ENCODE measurements at places on chromosomes 12 and 14.

- DNase-seq = no peak
These were observed 75.9 kb downstream of the CCDC60 start for GRCh38 chr12:119410396-119410795.

DNA sequence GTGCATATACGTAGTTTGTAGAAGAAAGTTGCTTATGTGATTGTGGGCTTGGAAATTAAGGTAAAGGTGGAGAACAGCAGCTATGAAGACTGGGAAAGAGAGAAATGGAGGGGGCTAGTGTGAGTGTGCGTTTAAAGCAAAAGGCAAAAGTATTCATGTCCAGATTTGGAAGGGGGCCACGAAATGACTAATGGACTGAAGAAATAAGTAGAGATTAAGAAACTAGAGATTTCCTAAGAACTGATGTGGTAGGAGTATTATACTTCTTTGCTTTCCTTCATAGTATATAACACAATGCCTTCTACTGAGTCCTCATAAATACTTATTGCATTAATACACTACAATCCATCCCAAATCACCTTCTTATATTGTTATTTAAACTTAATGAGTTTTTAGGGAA is 298.6 kb upstream of the NOVA1 start:
- DNase-seq = no peak

GRCh38 chr12:68617160-68617926 is 6.6 kb downstream of the RAP1B start:
- DNase-seq = no peak

DNA sequence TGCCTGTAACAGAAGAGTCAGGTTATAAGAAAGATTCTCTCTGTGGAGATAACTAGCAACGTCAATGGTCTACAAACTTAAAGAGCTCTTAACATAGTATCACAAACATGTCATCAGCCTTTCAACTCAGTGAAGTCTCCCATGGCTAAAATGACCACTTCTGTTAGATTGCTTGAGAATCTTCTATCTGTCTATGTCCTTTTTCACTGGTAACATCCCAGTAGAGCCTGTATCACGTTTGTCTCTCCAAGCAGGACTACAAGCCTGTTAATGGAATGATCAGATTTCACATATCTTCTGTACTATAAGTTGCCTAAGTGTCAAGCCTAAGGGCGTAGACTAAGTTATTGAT is 50.7 kb downstream of the SLC2A13 start:
- no peak for DNase-seq

DNA sequence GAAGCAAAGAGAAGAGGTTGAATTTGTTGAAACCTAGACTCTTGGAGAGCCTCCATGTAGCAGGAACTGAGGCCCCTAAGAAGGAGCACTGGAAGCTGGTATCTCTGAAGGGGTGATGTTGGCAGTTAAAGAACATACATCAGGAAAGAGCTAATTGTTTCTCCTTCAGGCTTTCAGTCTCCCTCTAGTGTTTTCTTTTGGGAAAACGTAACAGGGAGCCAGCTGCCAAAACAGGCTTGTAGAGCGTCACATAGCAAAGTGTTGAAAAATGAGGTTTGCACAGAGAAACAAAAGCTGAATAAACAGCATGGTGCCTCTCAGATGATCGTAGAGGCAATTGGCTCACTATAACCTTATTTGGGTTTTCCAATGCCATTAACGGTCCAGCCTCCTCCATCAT is 46.9 kb upstream of the CAND1 start:
- no peak for DNase-seq

GRCh38 chr12:124938108-124938507 is 23.7 kb upstream of the UBC start:
- DNase-seq = no peak

DNA sequence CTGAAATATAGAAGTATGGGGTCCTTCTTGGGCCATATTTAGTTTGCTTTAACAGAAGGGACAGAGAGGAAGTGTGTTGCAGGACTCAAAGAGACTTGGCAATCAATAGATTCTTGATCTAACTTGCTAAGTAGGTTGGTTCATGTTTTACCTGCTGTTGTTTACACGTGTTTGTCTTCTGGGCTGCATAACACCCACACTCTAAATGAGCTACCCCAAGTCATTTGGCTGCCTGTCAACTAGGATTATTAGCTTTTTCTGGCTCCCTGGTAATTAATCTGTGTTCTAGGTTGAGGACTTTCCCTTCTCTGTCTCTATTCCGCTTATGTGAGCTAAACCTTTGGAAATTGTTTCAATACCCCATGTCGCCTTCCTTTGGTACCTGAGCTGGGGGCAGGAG is 10.1 kb upstream of the TBPL2 start:
- no peak for DNase-seq

DNA sequence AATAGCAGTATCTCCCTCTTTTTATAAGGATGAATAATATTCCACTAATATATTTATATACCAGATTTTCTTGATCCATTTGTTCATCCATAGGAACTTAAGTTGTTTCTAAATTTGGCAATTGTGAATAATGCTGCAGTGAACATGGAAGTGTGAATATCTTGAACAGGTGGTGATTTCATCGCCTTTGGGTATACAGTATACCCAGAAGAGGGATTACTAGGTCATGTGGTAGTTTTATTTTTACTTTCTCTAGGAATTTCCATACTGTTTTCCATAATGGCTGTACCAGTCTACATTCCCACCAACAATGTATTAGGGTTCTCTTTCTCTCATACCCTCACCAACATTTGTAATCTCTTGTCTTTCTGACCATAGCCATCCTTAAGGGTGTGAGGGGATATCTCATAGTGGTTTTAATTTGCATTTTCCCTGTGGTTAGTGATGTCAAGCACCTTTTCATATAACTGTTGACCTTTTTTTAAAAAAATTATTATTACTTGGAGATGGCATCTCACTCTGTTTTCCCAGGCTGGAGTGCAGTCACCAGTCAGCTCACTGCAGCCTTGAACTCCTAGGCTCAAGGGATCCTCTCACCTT is 20.5 kb downstream of the PPHLN1 start:
- no peak for DNase-seq

- DNase-seq = no peak
These were observed 474.8 kb downstream of the NRXN3 start for GRCh38 chr14:78644824-78645559.

DNA sequence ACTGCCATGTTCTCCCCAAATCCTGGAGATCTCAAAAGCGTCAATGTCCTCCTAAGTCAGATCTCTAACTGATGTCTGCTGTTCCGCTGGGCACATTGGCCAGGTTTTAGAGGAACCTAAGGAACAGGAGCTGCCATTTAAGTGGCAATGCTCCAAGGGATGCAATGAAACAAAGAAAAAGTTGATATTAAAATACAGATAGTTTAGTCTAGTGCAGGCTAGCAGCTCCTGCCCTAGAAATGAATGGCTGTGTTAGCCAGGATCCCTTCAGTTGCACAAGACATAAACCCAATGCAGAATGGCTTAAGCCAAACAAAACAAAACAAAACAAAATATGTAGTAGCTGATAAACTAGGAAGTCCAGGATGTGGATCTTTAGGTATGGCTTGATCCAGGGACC is 144.1 kb downstream of the HMGA2 start:
- no peak for DNase-seq

DNA sequence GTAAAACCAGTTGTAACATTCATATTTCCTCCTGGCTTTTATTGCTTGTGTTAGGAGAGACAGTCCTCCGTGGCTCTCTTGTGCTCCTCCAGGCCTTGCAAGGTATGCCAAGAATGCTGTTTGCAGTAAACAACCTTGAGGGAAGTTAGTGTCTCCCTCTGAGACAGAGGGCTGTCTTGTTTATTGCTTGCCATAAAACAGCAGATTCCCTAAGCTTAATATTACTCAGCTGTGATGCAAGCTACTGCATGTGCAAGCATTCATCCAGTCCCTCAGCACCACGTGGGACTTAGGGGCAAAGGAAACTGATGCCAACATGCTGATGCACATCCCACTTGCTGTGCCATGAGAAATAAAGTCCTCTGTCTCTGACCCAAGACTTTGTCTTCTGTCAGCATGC is 6.6 kb downstream of the POMT2 start:
- no peak for DNase-seq

- DNase-seq = no peak
These were observed 101.5 kb downstream of the KIF26A start for GRCh38 chr14:104239861-104240301.

- DNase-seq = no peak
These were observed 25.9 kb downstream of the NOC4L start for GRCh38 chr12:132170094-132170636.

DNA sequence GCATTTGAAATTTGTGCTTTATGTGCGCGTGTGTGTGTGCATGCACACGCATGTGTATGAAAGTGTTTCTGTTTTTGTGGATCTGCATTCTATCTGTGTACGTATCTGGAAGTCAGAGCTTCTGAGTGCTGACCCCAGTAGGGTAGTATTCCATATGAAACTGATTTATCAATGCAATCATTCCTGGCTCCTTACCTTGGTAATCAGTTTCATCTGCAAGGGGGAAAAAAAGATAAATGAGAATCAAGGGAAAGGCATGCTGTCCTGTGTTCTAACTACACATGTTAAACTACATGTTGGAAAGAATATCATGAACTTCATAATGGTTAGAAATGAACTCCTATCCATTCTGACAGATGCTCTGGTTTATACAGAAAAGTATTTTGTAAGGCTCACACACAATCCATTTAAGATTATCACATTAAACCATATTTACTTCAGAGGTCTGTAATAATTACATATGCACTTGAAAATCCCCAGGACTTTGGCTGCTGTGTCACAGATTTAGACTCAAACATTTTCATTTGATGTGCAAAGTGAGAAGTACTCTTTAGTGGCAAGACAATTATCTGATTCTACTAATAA is 276.1 kb upstream of the LMO3 start:
- no peak for DNase-seq

DNA sequence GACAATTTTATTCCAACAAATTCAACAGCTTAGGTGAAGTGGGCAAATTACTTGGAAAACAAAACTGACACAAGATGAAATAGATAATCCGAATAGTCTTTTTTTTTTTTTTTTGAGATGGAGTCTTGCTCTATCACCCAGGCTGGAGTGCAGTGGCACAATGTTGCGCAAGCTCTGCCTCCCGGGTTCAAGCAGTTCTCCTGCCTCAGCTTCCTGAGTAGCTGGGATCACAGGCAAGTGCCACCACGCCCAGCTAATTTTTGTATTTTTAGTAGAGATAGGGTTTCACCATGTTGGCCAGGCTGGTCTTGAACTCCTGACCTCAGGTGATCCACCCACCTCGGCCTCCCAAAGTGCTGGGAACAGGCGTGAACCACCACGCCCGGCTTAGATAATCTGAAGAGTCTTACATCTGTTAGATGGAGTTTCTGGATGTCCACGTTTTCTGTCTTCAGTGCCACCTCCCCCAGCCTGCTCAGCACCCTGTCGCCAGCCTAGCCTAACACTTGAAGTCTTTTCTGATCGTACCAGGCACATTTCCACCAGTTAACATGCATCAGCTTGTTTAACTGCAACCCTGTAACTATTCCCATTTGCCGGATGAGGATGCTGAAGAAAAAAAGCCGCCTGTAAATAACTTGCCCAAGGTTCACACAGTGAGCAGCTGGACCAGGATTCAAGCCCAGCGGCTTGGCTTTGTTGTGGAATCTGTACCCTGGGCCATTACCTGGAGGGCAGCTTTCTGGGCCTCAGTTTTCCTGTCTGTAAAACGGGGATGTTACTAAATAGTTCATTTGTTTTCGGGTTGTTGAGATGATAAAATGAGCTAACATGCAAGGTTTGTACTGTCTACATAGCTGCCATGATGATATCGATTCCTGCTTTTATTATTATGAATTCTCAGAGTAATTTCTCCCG is 26.4 kb downstream of the FBRSL1 start:
- no peak for DNase-seq

- no peak for DNase-seq
These were observed 115.5 kb downstream of the DHRS2 start for GRCh38 chr14:23751616-23752015.

DNA sequence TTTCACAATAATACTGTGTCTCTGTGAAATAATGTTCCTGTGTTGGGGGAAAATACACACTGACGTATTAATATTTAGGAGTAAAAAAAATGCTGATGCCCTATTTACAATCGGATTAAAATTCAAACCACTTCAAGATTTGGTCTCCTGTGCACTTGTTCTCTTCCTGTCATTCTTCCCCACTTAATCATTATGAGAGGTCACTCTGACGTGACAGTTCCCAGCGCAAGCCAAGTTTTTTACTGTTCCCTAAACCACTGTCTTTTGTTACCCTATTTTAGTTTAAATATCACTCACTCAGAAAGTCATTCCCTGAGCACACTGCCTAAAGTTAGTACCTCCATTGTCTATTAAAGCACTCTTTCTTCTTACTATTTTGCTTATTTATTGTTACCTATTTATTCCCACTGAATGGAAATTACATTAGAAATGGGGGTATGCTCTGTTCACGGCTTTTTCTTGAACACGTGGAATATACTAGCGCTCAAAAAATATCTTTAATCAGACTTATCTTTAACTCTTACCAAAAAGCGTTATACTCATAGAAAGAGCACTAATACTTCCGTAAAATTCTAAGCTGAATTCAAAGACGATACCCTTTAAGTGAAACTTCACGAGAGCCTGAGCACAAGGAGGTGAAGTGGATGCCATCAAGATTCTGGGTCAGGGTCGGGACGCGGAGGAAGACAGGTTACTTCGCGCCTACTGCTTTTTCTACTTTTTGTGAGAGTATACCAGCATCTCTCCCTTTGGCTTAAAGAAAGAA is 670 bp upstream of the PSMA3 start:
- DNase-seq = no peak

DNA sequence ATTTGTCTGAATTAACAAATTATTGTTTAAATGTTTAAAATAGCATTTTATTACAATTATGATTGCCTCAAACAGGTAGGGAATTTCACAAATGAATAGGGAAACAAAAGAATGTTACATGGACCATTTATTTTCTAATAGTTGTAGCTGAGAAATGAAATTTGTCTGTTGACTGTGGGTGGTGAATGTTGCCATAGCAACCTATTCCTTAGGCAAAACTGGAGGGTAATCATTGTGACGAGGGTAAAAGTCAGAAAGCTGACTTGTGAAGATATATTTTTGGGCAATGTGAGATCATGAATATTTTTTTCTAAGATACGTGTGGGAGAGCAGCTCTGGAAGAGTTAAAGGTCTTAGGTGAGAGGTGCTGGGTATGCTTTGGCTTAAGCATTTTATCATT is 24.2 kb upstream of the CLEC14A start:
- DNase-seq = no peak

- no peak for DNase-seq
These were observed 155.9 kb downstream of the SLC41A2 start for GRCh38 chr12:104802208-104802607.

- DNase-seq = no peak
These were observed 34.6 kb upstream of the ANKRD9 start for GRCh38 chr14:102544046-102544746.

GRCh38 chr14:32443890-32444661 is 115.0 kb downstream of the AKAP6 start:
- DNase-seq = no peak

DNA sequence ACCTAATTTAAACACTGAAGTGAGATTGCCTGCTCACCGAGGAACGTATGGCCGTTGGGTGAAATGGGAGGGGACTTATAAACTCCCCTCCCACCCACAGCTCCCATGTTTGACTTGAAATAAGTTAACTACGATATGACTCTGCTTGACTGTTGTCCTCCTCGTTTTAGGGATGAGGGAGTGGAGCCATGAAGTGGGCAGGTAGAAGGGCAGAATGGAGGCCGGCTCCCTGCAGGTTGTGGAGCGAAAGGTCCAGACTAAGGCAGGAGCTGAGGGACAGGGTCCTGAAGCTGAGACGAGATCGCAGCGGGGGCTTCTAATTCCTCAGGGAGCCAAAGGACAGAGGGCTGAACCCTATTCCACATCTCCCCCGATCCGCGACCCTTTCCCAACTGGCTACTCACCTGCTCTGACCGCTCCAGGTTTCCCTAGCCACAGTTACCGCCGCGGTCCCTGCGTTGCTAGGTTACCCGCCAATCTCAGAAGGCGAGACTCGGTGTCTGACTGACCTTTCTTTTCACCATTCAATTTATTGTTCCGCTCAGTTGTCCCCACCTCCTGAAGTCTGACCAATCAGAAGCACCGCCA is 577 bp upstream of the TPCN1 start:
- DNase-seq = no peak

All from activated T-helper 1 cell treated with anti-CD3 and anti-CD28 coated beads, Interleukin-2, amount 50 U/mL, for 16 hours (primary cell).